ENCODE measurements at places on chromosomes 16 and 17.

GRCh38 chr16:84808826-84809225 is 11.0 kb upstream of the CRISPLD2 start:
- DNase-seq, result no peak

DNA sequence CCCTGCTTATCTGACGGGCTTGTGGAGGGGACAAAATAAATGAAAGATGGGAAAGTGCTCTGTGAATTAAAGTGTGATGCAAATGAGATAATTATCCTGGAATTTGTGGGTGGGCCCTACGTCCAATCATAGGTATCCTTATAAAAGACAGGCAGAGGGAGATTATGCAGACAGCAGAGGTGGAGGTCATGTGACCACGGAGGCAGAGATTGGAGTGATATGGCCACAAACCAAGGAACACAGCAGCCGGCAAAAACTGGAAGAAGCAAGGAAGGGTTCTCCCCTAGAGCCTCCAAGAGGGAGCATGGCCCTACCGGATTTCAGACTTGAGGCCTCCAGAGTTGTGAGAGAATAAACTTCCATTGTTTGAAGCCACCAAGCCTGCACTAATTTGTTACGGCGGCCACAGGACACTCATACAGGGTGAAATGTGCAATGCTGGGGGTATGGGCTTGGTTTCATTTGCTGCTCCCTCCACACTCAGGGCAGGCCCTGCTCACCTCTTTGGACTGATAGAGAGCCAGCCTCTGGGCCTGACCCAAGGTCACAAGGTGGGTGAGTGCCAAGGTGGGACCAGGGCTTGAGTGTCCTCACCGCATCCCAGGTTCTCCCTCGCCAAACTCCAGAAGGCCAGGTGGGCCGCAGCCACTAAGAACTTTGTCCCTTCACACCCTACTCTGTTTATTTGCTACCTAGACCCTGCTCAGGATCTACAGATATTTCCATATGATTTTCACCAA is 149.6 kb upstream of the TNRC6C start:
- DNase-seq, result no peak

- no peak for DNase-seq
Observed at GRCh38 chr16:23724096-23724784, 11.2 kb upstream of the ERN2 start.

GRCh38 chr16:11510178-11510973 is 76.3 kb downstream of the LITAF start:
- DNase-seq, result no peak

DNA sequence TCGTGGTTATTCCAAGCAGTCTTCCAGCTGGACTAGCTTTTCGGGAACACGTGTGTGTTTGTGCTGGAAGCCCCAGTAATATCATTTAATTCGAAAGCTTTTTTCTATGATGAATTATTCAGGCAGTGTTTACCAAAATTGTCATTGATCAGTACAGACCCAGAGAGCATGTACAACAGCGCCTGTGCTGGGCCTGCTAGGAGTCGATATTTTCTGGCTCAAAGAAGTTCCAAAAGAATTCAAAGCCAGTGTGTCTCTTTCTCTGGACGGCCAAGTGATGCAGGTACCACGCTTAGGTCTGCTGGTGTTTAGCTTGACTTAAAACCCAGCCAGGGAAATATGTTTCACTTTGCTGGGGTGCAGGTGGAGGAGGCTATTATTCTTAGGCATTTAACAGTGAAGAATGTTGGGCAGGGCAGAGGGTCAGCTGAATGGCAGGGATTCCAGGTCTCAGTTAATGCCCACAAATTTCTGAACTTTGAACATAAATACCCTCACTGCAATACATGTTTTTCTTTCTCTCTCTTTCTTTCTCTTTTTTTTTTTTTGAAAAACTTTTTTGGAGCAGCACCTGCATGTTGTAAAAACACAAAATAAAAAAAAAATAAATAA is 401.3 kb downstream of the WWOX start:
- DNase-seq, result no peak

GRCh38 chr17:6070430-6070912 is 292 bp downstream of the WSCD1 start:
- no peak for DNase-seq

- DNase-seq, result no peak
Observed at GRCh38 chr17:62737513-62737912, 70.6 kb downstream of the MARCHF10 start.

DNA sequence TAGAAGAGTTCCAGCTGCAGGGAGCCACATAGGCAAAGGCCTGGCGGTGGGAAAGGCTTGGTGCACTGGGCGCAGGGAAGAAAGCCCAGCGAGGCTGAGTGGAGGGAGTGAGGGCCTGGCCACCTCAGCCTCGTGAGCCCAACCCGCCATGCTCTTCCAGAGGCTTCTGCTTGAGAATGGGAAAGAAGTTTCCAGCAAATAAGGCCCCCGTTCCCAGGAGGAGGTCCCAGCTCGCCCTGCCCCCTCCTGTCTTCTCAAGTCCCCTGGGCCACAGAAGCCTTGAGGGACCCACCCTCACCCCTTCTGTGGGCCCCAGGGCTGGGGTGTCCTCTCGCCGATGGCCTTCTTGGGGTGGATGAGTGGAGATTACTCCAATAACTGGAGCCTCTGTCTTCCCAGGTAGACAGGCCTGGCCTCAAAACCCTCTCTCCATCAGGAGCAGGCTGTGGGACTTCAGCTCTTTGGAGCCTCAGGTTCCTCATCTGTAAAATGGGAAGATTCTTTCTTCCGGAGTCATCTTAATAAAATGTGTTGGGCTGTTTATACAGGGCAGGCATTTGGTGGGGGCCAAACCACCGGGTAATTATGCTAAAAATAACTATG is 933 bp upstream of the SNN start:
- no peak for DNase-seq

GRCh38 chr16:31347445-31347844 is 7.5 kb upstream of the ITGAX start:
- DNase-seq, result no peak

DNA sequence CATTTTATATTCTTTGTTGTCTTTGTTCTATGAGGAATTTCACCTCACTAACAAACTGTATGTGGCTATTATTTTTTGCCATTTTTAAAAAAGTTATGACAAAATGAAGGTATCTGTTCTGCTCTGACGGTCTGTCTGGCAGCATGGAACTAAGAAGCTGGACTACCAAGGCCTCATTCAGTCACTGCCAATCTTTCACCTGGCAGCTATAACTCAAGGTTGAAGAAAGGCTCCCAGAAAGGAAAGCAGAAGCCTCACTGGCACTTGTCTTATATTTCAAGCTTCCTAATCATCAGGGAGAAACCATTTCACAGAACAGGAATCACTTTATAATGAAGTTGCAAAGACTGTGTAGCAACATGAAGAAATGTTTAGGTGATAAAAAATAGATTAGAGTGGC is 18.7 kb upstream of the SLC6A4 start:
- DNase-seq, result no peak

DNA sequence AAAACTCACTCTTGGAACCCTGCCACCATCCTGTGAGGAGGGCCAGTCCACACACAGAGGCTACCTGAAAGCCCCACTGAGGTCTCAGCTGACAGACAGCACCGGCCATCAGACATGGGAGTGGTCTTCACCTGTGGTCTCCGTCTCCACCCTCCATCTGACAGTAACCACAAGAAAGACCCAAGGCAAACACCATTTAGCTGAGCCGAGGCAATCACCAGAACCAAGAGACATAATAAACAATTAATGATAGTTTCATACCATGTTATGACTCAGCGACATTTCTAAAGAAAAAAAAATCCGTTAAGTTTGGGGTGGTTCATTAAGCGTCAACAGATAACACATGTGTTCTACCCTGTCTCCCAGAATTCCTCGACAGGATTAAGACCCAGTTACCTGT is 6.1 kb upstream of the EVPLL start:
- no peak for DNase-seq

DNA sequence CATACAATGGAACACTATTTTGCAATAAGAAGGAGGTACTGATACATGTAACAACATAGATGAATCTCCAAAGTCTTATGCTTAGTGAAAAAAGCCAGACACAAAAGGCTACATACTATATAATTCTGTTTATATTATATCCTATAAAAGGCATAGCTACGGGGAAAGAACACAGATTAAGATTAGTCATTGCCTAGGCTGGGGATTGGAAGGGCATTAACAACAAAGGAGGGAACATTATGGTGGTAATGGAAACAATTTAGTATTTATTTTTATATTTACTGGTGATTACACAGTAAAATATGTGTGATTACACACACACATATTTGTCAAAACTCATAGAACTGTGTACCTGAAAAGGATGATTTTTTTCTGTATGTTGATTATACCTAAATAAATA is 278.1 kb downstream of the ZFHX3 start:
- no peak for DNase-seq

GRCh38 chr16:979147-979546 is 2.4 kb upstream of the SOX8 start:
- DNase-seq, result no peak

- DNase-seq, result no peak
Observed at GRCh38 chr16:87601401-87601981, 817 bp upstream of the JPH3 start.

Measured in activated CD8-positive, alpha-beta memory T cell treated with anti-CD3 and anti-CD28 coated beads for 4 hours (primary cell).